WTC11 (cell line): ENCODE measurements at places on chromosomes 2 and 18.

- H3K27me3 ChIP-seq, result peaks cover 13% of the 10 kb centered on the region
- no peak for DNase-seq
Measured at GRCh38 chr18:63951302-63951705, 2.2 kb downstream of the HMSD start.

GRCh38 chr2:63444565-63445288, 143.6 kb downstream of the WDPCP start:
- peaks cover 15% of the 10 kb centered on the region for H3K4me1 ChIP-seq
- DNase-seq, result no peak
- H3K27ac ChIP-seq, result no peak overlapping the region
- H3K27me3 ChIP-seq, result no peaks in the 10 kb centered on the region
- no peaks in the 10 kb centered on the region for H3K36me3 ChIP-seq
- H3K4me3 ChIP-seq, result no peak overlapping the region

DNA sequence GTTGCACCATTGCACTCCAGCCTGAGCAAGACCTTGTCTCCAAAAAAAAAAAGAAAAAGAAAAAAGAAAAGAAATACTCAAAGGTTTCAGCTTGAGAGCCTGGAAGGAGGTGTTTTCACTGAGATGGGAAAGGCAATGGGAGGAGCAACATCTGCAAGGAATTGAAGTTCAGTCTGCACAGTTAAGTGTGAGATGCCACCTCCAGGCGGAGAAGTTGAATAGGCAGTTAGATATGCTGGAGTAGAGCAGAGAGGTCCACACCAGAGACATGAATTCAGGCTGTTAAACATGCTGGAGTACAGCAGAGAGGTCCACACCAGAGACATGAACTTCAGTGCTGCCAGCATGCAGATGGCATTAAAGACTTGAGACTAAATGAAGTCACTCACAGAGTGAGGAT, 41.4 kb upstream of the DTNB start:
- H3K4me1 ChIP-seq, result no peaks in the 10 kb centered on the region
- H3K27ac ChIP-seq, result no peak overlapping the region
- H3K36me3 ChIP-seq, result no peaks in the 10 kb centered on the region
- no peak for DNase-seq
- no peaks in the 10 kb centered on the region for H3K27me3 ChIP-seq

- H3K27ac ChIP-seq, result no peak overlapping the region
- H3K36me3 ChIP-seq, result no peaks in the 10 kb centered on the region
- H3K4me1 ChIP-seq, result peaks cover 3% of the 10 kb centered on the region; the same call in 1 of the 2 replicates
Measured at GRCh38 chr2:80499095-80499494, 194.5 kb upstream of the LRRTM1 start.

DNA sequence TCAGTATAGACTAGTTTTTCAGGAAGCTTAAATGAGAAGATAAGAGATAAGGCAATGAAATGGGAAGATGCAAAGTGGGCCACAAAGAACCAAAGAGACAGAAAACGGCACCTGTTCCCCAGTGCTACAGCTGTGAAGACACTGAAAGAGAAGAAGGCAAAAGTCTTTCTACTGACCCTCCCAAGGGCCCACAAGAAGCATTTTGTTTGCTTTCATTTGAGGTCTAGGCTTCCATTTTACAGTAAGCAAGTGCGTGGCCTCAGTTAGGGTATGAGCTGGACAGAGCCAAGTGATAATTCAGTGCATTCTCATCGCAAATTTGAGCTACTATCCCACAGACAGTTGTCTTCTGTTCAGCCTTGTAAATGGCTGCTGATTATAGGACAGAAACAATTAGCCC, 53.4 kb upstream of the STK17B start:
- H3K27ac ChIP-seq, result no peak overlapping the region
- no peak for DNase-seq
- H3K4me3 ChIP-seq, result no peak overlapping the region
- H3K27me3 ChIP-seq, result no peaks in the 10 kb centered on the region
- H3K36me3 ChIP-seq, result no peaks in the 10 kb centered on the region

- H3K4me1 ChIP-seq, result peaks cover 37% of the 10 kb centered on the region
- H3K27me3 ChIP-seq, result no peaks in the 10 kb centered on the region
- DNase-seq, result no peak
- H3K27ac ChIP-seq, result no peak overlapping the region
- no peak overlapping the region for H3K4me3 ChIP-seq
- H3K36me3 ChIP-seq, result no peaks in the 10 kb centered on the region
Measured at GRCh38 chr2:145190031-145190703, 670.2 kb upstream of the ZEB2 start.

DNA sequence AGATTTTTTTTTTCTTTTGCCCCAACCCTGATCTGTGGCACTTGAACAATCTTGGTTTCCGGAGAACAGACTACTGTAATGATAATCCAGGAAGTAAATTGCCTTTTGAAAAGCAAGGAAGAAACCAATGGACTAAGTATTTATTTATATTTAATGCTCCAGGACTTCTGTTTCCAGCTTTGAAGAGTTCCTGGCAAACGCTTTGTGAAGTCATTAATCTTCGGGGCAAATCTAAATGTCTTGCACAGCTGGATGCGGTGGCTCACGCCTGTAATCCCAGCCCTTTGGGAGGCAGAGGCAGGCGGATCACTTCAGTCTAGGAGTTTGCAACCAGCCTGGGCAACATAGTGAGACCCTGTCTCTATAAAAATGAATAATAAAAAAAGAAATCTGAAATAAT, 135.1 kb upstream of the GATA6 start:
- H3K27me3 ChIP-seq, result no peaks in the 10 kb centered on the region; the same call in 1 of the 2 replicates
- no peak for DNase-seq
- H3K36me3 ChIP-seq, result no peaks in the 10 kb centered on the region
- H3K27ac ChIP-seq, result no peak overlapping the region
- no peak overlapping the region for H3K4me3 ChIP-seq

DNA sequence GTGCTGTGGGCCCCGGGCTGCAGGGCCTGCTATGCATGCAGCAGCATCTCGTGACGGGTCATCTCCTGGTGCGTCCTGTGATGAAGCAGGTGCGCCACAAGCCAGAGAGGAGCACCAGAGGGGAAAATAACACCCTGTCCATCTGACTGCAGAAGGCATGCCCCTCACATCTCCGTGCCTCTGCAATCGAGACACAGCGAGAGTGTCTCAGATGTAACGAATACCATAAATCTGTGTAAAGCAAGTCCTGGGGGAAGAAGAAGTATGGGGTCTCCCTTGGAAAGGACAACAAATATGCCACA, 137.5 kb downstream of the PTGR3 start:
- H3K4me1 ChIP-seq, result peaks cover 4% of the 10 kb centered on the region; the same call in 1 of the 2 replicates
- H3K4me3 ChIP-seq, result no peak overlapping the region
- H3K27me3 ChIP-seq, result no peaks in the 10 kb centered on the region
- no peak overlapping the region for H3K27ac ChIP-seq
- no peak for DNase-seq

DNA sequence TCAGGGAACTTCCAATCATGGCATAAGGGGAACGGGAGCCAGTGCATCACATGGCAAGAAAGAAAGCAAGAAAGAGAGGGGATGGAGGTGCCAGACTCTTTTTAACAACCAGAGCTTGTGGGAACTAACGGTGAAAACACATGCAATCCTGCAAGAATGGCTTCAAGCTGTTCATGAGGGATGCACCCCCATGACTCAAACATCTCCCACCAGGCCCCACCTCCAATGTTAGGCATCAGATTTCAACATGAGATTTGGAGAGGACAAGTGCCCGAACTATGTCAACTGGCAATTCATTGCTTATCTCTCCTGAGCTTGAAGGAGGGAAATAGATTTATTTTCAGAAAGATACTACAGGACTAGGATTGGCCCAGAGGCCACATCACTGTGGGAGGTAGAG, 270.0 kb downstream of the SLC4A3 start:
- H3K27me3 ChIP-seq, result no peaks in the 10 kb centered on the region
- H3K36me3 ChIP-seq, result no peaks in the 10 kb centered on the region

DNA sequence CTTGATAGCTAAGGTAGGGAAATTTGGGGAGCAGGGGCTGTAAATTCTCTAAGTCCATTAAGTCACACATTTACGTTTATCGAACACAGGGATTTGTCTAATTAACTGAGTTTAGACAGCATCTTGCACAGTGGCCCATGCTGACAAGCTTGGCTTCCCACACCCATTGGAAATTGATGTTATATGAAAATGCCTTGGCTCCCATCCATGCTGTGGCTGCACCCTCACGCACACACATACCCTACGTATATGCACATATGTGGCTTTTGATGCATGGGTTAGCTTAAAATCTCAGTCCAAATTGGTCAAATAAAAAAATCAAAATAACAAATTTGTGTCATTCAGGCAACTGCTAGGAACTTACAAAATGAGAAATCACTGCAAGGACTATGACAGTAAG, 37.8 kb downstream of the SEC11C start:
- H3K4me1 ChIP-seq, result no peaks in the 10 kb centered on the region; the same call in 1 of the 2 replicates
- H3K27ac ChIP-seq, result no peak overlapping the region
- peaks cover 14% of the 10 kb centered on the region for H3K36me3 ChIP-seq
- peaks cover 10% of the 10 kb centered on the region; the same call in 1 of the 2 replicates for H3K27me3 ChIP-seq
- no peak overlapping the region for H3K4me3 ChIP-seq

GRCh38 chr2:241868661-241869081, 858 bp upstream of the RTP5 start:
- peaks cover 6% of the 10 kb centered on the region; the same call in 1 of the 2 replicates for H3K4me1 ChIP-seq
- peaks cover 4% of the 10 kb centered on the region; the same call in 1 of the 2 replicates for H3K36me3 ChIP-seq
- peaks cover 6% of the 10 kb centered on the region for H3K27me3 ChIP-seq
- no peak overlapping the region for H3K4me3 ChIP-seq
- H3K27ac ChIP-seq, result no peak overlapping the region
- DNase-seq, result no peak

GRCh38 chr18:41972067-41972925, 17.3 kb downstream of the PIK3C3 start:
- H3K4me3 ChIP-seq, result no peak overlapping the region
- no peaks in the 10 kb centered on the region for H3K27me3 ChIP-seq
- no peaks in the 10 kb centered on the region for H3K4me1 ChIP-seq
- DNase-seq, result no peak
- peaks cover 4% of the 10 kb centered on the region for H3K36me3 ChIP-seq
